Endothelial cell of umbilical vein (primary cell): ENCODE measurements at places on chromosomes 1 and 21.

- DNase-seq: no peak
These were observed 66.7 kb downstream of the XCL1 start for GRCh38 chr1:168643152-168643551.

- DNase-seq: no peak
These were observed 19.8 kb upstream of the LUZP1 start for GRCh38 chr1:23188434-23188884.

DNA sequence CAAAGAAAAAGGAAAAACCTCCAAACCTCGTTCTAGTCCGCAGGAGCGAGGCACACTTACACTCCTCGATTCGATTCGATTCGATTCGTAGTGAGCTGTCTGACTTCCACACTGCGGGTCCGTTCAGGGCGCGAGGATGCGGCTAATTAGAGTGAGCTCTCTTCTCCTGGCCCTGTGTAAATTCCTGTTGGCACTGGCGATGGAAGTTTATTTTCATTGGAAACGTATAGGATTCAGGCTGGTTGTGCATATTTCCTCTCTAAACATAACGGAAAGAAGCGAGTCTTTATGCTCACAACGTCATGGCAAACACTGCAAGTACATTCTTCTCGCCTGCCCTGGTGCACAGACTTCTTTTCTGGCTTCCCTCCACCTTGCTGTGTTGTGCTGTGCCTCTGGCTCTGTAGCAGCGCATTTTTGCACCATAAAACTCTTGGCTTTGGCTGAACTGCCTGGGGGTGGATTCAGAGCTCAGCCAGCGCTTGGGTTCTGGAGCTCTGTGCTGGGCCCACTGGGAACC, 2.7 kb downstream of the HUNK start:
- no peak for DNase-seq

DNA sequence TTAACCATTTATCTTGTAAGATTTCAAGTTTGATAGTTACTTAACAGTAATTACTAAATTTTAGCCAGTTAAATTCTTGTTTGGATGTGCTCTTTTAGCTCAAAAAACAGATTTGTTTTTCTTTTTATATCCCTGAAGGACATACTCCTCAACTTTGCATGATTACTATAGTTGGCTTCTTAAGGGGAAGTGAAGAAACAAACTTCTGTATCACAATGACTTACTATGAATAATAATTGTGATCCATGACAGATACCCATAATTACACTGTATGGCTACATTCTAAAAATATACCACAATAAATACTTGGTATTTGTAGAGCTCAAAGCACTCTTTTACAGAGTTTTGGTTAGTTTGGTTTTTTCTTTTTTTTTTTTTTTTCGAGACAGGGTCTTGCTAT, 55.8 kb downstream of the IARS2 start:
- DNase-seq: no peak

GRCh38 chr1:109653306-109653705, 2.6 kb upstream of the GSTM4 start:
- DNase-seq: no peak

GRCh38 chr1:9860887-9861286, 37.1 kb upstream of the CLSTN1 start:
- DNase-seq: no peak

GRCh38 chr1:38724160-38725131, 135.1 kb downstream of the RRAGC start:
- peak; percentile 67 for DNase-seq

GRCh38 chr1:158185770-158186169, 5.1 kb downstream of the CD1D start:
- no peak for DNase-seq

- DNase-seq: no peak
These were observed 29.2 kb downstream of the TRAF5 start for GRCh38 chr1:211355873-211356272.

- DNase-seq: no peak
These were observed 176.9 kb upstream of the PRMT6 start for GRCh38 chr1:106879538-106879937.

GRCh38 chr1:25615563-25616094, 962 bp upstream of the MAN1C1 start:
- DNase-seq: peak; percentile 21

- DNase-seq: peak; percentile 65
These were observed 176.5 kb downstream of the TGFB2 start for GRCh38 chr1:218521414-218522169.

DNA sequence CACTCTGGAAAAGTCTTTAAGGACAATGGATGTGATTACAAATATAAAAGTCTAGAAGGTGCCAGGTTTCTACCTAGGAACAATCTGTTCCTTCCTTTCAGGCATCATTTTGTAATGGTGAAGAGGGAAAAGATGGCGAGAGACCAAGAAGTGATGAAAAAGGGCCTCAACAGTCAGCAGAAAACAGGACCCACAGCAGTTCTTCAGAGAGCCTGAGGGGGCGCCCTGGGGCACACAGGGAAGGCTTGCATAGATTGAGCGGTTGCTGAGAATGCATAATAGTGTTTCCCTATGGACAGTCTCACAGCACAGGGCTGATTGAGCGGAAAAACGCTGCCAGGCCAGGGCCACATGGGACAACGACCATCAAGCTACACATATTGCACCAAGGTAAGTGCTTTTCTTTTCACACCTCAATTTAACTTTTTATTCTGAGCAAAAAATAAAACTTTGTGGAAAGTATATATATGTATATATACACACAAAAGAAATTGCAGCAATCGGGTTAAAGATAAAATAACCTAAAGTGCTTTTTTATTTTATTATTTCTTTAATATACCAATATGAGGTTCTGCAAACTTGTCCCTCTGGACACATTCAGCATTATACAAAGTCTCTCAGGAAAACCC, 3.1 kb upstream of the YRDC start:
- peak; percentile 79 for DNase-seq

DNA sequence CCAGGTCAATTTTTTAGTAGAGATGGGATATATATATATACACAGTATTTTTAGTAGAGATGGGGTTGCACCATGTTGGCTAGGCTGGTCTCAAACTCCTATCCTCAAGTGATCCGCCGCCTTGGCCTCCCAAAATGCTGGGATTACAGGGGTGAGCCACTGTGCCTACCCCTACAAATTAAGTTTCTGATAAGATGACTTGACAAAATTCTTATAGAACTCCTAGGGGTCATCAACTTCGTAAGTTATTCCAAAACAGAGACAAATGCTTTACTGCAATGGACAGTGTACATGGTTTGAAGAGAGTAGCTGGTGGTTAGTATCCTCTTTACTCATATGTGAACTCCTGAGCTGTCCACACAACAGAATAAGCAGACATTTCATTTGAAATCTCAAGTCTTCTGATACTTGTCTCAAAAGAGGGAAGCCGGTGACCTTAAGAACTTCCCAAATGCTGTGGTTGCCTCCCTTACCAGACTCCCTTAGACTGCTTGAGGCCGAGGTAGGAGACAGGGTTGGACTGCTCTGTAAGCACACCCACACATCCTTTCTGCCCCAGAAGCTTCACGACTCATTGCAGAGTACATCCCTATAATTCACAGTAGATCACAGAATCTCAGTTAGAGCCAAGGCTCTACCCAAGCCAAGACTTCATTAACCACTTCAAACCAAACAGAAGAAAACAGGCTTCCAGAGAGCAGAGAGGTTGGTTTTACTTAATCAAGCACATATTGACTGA, 244.1 kb upstream of the IRF2BP2 start:
- DNase-seq: no peak

- no peak for DNase-seq
These were observed 43.5 kb upstream of the BCL9 start for GRCh38 chr1:147497826-147498225.

DNA sequence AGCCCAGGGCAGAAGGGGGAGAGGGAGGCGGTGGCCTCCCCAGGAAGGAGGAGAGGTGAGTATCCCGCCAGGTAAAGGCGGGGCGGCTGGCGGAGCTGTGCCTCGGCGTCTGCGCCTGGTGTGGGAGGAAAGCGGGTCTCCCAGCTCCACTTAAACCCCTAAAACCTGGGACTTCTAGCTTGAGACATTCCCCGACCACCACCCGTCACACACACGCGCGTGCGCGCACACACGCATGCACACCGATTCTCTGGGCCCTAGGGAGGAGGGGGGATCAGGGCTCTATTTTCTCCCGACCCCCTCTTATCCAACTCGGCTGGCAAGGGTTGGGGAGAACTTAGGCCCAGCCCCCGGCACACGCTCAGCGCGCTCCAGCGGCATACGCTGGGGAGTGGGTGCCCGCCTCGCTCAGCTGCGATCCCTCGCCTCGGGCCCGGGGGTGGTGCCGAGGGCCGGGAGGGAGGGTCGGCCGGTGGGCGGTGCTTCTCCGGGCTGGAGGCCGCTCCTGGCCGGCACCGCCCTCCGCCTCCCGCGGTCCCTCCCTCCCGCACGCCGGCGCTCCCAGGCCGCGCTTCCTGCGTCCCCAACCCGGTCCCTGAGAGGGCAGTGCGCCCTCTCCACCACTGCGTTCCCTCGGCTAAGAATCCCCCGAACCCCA, at the start of gene TMEM51:
Gene TMEM51 (plus strand): TSS at position 564 of the 658 bp plus-strand sequence. CDS start 61,341 bp downstream, outside the sequence.
- DNase-seq: peak; percentile 79

- DNase-seq: no peak
These were observed 21.8 kb upstream of the CNIH3 start for GRCh38 chr1:224594360-224594759.

GRCh38 chr1:27634177-27634984, 604 bp downstream of the FGR start:
- peak; percentile 33 for DNase-seq

DNA sequence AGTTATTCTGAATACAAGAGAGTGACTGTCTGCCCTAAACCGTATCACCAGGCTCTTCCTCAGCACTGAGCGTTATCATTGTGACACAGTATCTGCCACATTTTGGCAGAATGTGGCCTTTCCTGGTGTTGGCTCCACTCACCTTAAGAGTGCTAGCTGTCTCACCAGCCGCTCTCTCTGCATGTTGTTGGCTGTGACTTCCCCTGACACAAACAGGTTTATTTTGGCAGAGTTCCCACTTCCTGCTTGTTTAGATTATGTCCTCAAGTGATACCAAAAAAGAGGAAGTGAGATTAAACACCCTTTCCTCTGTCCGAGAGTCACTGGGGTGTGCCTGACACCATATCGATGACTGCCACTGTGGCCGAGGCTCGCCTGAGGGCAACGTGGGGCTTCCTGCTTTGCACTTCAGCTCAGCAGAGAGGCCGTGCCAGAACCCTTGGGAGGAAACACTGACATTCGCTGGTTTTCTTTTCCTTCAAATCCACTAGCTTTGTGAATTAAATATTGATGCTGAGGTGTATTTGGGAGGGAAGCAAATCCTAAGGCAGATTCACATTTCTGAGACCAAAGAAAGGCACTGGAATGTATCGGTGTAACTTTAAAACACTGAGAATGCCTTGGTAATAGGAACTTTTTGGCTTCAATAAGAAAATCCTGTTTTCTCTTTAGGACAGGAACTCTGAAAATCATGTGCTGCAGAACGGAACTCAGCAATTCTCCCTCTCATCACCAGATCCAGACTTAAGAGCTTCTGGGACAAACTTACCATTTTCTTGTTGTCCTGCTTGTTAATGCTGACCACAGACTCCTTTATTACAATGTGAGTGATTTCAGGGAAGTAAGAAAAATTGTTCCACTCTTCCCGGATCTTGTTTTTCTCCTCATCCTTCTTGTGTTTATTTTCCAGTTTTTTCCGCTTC, 102.1 kb downstream of the JAK1 start:
- DNase-seq: peak; percentile 90

- no peak for DNase-seq
These were observed 10.8 kb upstream of the CDCP2 start for GRCh38 chr1:54163573-54163972.

- no peak for DNase-seq
These were observed 178.8 kb downstream of the KCNJ6 start for GRCh38 chr21:37737507-37737906.

- DNase-seq: no peak
These were observed 10.8 kb upstream of the SOX13 start for GRCh38 chr1:204062106-204062505.

DNA sequence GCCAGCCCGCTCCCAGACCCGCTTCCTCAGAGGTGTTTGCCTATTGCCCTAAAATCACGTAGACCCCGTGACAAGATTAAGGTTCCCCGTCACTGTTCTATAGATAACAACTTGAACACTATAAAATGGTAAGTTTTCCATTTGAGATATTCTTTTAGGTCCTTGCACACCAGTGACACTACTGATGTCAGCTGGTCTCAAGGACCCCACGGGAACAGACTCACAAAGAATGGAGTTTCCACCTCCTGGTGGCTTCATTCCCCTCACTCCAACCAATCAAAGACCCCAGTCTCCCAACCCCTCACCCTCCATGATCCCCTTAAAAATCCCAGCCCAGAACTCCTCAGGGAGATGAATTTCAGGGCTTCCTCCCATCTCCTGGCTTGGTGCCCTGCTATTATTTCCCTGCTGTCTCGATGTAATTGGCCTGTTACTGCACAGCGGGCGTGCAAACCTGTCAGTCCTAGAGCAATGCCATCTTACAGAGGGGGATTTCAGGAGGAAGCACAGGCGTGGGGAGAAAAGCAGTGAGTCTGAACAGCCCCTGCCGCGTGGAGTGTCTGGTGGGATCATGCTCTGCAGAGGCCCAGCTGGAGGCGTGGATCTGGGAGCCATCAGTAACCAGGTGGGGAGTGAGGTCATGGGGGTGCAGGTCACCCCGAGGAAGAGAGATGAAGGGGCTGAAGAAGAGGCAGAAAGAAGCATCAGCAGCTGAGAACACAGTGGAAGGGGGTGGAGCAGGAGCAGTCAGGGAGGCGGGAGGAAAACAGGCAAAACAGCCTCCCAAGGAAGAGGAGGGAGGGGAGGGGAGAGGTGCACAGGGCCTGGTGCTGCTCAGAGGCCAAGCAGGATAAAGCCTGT, 35.1 kb upstream of the LBR start:
- no peak for DNase-seq

DNA sequence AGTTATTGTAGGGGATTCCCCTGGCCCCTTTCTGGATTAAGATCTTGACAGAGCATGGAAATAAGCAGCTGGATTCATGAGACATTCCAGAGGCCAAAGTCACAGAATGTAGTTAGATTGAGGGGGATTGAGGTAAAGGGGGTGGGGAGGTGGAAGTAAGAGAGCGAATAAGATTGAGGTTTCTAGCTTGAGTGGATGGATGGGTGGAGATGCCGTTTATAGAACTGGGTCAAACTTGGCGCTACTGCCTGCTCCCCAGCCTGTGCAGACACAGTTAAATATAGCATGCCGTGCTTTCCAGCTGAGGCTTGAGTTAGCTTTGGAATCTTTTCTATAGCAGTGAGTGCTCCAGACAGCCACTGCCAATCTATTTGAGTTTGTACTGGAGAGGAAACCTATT, 85.7 kb downstream of the DYRK1A start:
- peak; percentile 35 for DNase-seq

GRCh38 chr1:216616425-216616824, 106.8 kb downstream of the ESRRG start:
- DNase-seq: no peak
